Activated T-cell treated with anti-CD3 and anti-CD28 coated beads, Interleukin-2, amount 50 U/mL, for 72 hours (primary cell): ENCODE measurements at places on chromosomes 16 and 17.

DNA sequence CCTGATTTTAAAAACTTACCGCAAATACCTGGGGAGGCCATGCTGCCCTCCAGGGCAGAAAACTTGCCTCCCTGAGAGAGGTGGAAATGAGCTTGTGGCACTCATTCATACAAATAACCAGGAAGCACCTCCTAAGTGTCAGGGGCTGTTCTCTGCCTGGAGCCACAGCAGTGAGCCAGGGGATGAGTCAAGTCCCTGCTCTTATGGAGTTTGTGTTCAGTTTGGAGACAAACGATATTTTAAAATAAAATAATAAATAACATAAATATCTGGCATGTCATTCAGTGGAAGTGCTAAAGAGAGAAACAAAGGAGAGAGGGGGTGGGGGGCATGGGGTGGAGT, 313.8 kb downstream of the C16orf95 start:
- no peak for DNase-seq
- H3K4me1 ChIP-seq = no peaks in the 10 kb centered on the region
- no peak overlapping the region for H3K4me3 ChIP-seq
- H3K36me3 ChIP-seq = no peaks in the 10 kb centered on the region

GRCh38 chr17:14044702-14045101, 24.6 kb upstream of the COX10 start:
- no peak overlapping the region for H3K4me3 ChIP-seq
- peaks cover 1% of the 10 kb centered on the region for H3K36me3 ChIP-seq
- no peaks in the 10 kb centered on the region for H3K27me3 ChIP-seq
- H3K27ac ChIP-seq = no peak overlapping the region
- H3K4me1 ChIP-seq = peaks cover 35% of the 10 kb centered on the region

DNA sequence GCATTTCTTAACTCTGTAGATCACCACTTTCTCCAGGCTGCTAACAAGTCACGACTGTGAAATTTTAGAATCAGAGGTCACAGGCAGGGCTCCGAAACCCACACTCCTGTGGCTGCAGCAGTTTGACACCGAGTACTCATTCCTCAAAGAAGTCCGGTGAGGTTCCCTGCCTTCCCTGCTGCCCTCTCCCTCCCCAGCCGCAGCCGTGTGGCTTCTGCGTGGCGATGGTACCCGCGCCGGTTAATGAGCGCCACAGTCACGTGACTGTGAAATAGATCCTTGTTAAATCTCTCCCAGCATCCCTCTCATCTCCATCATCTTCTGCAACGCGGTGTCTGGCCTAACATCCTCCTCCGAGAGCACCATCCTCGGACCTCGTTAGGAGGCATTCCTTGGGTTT, 65.2 kb upstream of the ENDOV start:
- H3K4me3 ChIP-seq = no peak overlapping the region
- H3K4me1 ChIP-seq = peaks cover 16% of the 10 kb centered on the region
- no peak for DNase-seq
- H3K36me3 ChIP-seq = peaks cover 26% of the 10 kb centered on the region
- no peaks in the 10 kb centered on the region for H3K27me3 ChIP-seq

DNA sequence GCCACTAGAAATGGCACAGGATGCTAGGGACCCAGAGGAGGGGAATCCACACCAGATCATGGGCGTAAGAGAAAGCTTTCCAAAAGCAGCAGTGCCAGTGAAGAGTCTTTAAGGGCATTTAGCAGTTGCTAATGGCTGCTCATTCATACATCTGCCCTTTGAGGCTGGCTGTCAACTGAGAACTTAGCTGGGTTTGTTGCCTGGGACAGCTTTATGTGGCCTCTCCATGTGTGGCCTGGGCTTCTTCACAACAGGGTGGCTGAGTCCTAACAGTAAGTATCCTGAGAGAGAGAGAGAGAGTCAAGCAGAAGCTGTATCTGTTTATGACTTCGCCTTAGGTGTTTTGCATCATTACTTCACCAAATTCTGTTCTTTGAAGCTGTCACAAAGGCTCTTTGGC, 286.1 kb upstream of the KCNJ16 start:
- no peaks in the 10 kb centered on the region for H3K4me1 ChIP-seq
- H3K27me3 ChIP-seq = peaks cover 5% of the 10 kb centered on the region
- no peak overlapping the region for H3K27ac ChIP-seq

DNA sequence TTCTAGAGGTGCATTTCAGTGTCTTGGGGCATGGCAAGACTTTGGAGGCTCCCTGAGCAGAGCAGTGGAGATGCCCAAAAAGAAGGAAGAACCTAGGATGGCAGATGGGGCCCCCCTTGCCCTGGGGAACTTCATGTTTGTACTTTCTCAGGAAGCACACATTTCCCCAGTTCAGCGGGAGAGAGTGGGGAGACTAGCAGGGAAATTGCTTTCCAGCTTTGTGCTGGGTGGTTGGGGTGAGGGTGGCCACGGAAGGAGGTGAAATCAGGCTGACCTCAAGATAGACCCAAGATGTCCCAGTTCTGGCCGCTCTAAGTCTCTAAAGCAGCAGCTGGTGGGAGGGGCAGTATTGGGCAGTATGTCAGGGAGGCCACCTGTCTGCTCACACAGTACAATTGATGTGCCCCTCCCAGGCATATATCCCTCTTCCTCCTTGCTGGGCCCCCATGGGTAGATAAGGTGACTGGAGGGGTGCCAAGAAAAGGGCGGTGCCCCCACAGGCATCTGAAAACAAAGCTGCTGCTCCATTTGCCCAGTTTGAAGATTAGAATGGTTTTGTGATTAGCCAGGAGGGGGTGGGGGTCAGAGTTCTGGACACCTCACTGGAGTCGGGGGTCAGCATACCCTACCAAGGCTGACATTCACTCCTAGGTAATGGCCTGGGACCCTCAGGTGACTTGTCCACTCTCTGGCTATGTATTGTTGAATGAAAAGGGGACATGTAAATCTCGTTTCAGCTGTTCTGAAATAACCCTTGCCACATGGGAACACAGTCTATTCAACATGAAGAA, 17.1 kb upstream of the NAGLU start:
- no peaks in the 10 kb centered on the region for H3K36me3 ChIP-seq
- H3K27me3 ChIP-seq = peaks cover 13% of the 10 kb centered on the region
- peaks cover 20% of the 10 kb centered on the region for H3K4me1 ChIP-seq
- H3K27ac ChIP-seq = no peak overlapping the region
- no peak for DNase-seq

GRCh38 chr16:89482817-89483205, 7.5 kb downstream of the ANKRD11 start:
- H3K27me3 ChIP-seq = no peaks in the 10 kb centered on the region
- peak overlapping the region; percentile 90 for H3K4me3 ChIP-seq
- peak overlapping the region; percentile 90 for H3K27ac ChIP-seq
- no peak for DNase-seq
- H3K36me3 ChIP-seq = peaks cover 44% of the 10 kb centered on the region

DNA sequence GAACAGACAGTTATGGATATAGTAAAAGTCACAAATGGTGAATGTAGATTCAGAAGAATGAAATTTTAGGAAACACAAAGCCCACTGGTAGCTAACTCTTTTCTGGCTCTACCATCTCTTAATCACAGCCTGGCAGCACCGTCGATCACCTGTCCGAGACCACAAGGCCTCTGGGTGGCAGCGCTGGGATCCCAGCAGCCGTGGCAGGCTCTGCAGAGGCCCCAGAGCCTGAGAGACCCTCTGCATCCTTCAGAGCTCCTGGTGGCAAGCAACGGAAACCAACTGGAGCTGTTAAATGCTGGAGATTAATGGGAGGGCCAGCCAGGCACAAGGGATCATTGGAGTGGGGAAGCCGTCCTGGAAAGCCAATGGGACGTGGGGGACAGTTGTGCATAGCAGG, 26.3 kb downstream of the LAT start:
- peaks cover 3% of the 10 kb centered on the region for H3K36me3 ChIP-seq
- DNase-seq = no peak
- H3K27me3 ChIP-seq = no peaks in the 10 kb centered on the region
- no peak overlapping the region for H3K4me3 ChIP-seq

DNA sequence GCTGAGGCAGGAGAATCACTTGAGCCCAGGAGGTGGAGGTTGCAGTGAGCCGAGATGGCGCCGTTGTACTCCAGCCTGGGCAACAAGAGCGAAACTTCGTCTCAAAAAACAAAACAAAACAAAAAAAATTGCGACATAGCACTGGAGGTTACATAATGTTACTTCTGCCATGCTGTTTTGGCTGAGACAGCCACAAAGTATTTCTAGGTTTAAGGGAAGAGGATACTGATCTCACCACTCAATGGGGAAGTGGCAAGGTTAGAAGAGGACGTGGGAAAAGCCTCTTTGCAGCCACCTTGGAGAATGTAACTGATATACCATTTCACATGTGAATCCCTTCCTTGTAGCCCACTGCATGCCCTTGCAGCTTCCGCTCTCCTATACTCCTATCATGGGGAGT, 131.2 kb upstream of the NLRP1 start:
- no peak overlapping the region for H3K4me3 ChIP-seq
- H3K4me1 ChIP-seq = no peaks in the 10 kb centered on the region
- H3K27me3 ChIP-seq = peaks cover 48% of the 10 kb centered on the region
- no peak for DNase-seq
- H3K27ac ChIP-seq = no peak overlapping the region
- no peaks in the 10 kb centered on the region for H3K36me3 ChIP-seq
